ENCODE measurements at places on chromosomes 11 and 22.

GRCh38 chr22:20639343-20639742 is 131.9 kb downstream of the MED15 start:
- DNase-seq, result no peak

- DNase-seq, result no peak
Measured at GRCh38 chr11:68065841-68066240, 27.0 kb downstream of the TCIRG1 start.

DNA sequence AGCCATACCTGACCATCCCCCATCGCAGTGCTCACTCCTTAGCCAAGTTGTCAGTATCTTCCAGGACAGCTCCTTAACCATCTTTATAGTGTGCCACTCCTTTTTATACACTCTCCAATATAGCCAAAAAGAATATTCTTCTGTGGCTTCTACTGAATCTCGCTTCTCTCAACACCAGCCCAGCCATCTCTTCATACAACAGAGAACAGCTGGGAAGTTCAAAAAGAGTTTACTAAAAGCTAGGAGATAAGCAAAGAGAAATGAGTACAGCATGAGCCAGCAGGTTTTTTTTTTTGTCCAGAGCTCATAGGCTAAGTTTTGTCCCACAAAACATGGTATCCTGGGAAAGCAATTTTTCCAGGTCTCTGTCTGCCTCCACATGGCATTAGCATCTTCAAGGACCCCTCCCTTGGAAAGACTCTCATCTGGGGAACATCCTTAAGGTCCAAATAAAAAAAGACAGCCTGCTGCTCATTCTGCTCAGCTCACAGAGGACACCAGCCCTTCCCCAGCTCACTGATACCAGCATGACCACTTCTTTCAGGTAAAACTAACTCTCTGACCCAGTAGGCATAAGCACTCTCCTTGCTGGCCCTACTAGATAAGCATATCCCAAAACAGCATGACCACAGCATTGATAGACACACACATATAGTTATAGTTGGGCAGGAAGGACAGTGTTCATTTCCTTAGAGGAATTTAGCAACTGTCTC is 48.8 kb upstream of the YWHAH start:
- no peak for DNase-seq

- DNase-seq, result no peak
Measured at GRCh38 chr11:121439337-121439736, 12.8 kb upstream of the SORL1 start.

DNA sequence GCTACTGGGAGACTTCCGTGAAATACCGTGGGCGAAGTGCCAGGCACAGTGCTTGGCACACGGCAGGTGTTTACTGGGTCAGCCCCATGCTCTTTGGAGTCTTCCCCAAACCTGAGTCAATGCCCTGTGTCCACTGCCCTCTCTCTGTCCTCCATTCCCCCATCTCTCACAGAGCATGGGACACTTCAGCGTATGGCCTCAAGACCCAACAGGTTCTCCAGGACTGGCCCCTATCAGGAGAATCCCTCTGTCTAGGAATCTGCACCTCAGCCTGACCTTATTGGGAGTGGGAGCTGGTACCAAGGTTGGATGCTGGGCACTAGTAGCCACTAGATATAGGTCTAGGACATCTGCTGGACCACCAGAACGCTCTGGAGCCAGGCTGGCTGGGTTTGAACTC is 67.2 kb upstream of the LMO1 start:
- DNase-seq, result no peak

GRCh38 chr11:119258983-119259382 is 52.8 kb downstream of the CBL start:
- DNase-seq, result no peak

GRCh38 chr11:128904656-128905344 is 13.6 kb downstream of the KCNJ5 start:
- peak; percentile 26 for DNase-seq

Measured in CD4-positive, alpha-beta memory T cell (primary cell).